ENCODE measurements at places on chromosomes 11 and 22.

- no peak for DNase-seq
Measured at GRCh38 chr11:129737831-129738230, 77.8 kb upstream of the TMEM45B start.

DNA sequence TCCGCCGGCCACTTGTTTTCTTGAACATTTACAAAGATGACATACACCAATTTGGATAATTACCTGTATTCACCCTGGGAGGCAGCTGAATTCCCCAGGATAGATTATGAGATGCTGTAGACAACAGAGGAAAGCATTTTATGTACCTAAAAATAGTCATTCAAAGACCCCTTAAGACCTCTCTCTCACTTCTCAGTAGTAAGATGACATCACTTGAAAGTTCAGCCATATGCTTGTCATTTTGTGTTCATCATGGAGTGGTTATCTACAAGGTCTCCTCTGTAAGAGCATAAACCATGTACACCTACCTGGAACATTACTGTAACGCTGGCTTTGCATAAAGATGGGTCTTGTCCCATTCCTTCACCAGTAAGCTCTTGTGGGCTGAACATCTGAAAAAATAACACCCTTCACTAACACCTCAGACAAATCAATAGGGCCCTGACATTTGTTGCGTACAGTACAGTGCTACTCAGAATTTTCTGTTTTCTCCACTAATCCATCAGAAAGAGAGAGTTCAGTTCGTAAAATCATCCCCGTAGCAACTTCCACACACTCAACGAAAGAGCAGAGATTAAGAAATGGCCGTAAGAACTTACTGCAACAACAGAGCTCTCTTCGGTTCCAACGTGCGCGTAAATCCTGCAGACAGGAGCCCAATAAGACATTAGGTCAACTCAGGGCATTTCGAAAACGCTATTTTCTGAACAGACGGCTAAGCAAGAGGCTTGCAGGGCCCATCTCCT lies 15.6 kb upstream of the WDR74 start:
- DNase-seq: no peak

DNA sequence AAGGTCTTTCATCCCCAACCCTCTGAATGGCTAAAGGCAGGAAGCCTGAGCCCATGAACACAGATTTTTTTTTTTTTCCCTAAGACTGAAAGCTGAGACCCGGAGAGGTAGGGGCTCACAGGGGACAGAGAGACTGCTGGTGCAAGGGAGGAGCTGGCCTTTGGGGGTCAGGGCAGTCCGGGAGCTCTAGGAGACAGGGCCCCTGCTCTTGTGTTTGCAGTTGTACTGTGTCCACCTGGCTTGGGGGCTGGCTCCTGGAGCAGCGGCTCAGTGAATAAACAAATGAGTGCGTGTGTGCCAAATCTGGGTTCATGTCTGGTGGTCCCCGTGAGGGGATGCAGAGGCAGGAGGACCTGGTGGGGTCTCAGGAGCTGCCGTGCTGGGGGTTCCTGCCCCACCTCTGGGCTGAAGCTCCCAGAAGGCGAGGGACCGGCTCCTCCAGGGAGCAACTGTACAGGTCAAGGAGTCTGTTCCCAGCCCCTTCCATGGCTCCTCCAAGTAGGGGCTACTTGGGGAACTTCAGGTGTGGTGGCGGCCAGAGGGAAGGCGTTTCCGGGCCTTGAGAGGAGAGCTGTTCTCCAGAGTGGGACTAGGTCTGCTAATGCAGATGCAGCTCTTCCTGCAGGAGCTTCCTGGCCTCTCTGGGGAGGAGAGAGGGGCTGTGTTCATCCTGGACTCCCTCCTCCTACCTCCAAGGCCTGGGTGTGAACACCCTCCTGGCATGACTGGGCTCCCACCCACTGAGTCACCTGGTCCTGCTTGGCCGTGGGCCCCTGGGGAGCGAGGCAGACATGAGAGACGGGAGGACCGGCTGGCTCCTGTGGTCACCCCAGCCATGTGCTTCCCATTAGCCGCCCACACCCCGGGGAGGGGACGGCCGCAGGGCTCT lies 57.6 kb downstream of the FBXO7 start:
- DNase-seq: no peak

DNA sequence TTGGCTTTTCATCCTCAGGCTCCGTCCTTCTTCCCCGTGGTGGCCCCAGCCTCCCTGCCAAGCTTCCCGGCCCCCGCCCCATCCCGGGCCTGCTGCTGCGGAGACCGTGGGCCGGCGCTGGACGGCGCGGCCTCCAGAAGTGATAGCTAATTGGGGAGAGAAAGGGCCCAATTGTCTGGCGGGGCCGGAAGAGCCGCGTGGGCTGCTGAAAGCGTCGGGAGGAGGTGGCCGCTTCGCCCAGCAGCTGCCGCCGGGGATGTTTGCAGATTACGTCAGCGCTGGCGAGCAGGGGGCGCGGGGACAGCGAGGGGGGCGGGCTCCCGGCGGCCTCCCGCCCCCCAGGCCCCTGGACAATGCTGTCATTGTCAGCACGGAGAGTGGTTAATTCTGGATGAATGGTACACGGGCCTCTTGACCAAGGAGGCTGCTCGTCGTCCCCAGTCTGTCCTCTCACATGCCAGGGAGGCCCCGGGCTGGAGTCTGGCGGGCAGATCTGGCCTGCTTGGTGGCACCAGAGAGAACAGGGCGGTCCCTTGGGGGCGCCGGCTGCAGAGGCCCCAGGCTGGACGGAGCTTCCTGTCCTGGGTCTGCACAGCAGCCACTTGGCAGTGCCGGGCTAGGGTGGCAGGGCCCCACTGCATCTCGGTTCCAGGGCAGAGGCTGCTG lies 1.6 kb downstream of the SMIM38 start:
- DNase-seq: no peak

DNA sequence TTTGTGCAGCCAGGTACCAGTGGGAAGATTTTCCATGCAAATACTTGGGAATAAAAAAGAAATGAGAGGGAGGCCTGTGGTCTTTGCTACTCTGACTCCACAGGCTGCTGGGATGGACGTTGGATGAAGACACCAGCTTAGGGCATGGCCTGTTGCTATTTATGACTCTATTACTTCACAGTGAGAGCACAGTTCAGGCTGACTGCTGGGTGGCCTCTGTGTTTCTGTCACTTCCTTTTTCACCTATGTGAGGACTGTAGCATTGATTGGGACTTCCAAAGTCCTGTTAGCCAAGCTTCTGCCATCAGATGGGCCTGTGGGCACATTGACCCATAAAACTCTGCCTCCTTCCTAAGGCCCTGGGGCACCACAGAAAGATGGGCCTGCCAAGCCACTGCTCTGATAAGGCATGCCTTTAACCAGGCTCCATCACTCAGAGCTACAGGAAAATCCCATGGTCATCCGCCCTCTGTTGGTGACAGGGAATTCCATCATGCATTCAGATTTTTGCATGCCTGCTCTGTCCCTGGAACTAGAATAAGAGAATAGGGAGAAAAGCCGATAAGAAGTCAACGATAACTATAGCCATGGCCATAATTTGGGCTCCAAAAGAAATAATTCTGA lies 64.6 kb downstream of the KCNJ1 start:
- no peak for DNase-seq

DNA sequence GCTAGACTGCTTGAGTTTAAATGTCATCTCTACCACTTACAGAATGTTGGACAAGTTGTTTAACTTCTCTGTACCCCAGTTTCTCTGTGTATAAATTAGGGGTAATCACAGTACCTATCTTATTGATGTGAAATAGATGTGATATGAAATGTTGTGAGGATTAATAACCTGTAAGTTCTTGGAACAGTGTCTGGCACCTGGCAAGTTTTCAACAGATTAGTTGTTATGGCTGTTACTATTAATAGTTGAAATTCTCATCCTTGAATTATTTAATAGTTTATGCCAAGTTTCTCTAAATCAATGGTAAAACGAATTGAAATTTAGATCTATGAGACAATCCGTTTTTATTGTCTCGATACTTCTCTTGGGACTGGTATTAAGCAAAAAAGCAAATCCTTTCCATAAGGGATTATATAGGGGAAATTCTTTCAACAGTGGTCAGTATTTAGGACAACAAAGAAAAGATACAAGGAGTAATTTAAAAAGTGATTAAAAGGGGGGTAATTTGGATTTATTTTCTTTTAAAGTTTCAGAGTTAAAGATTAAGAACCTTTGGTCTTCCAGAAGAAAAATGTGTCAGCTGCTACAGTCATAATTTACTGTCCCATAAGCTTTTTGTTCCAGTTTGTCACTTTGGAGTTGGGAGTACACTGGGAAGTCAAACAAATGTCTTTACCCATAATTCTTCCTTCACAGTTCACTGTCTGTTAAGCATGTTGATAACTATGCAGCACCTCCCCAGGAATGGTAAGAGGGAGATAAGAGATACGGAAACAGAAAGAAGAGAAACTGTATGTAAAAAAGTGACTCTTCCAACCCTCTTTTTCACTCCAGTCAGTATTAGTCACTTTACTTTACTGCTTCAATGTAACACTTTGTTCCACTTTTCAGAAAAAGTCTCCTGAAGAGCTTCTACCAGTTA lies 13.2 kb downstream of the PDE3B start:
- DNase-seq: no peak

GRCh38 chr22:49037701-49038245 lies 789.9 kb downstream of the BRD1 start:
- DNase-seq: no peak

DNA sequence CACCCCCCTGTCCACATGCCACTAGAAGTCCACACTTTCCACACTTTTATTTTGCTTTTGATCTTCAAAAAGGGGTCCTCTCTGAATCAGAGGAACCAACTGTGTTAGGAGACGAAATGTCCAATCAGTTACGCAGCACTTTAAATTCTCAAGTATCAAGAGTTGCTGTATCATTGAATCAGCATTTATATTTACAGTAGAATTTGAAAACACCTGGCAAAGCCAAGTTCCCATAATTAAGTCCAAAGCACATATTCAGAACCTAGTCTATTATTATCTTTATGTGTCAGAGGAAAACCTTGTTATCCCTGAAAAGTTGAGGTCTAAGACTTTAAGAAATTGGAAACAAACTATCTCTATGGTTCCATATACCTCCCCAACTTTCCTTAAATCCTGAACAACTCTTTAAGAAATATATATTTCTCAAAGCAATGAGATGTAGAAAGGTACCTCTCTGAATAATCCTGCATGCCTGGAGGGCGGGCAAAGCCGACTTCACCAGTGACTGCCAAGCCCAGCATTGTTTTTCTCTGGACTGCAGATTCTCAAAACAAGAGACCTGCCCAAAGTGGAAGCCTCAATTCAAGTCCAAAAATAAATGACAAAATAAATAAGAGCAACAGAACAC lies 75.9 kb upstream of the ARFGAP3 start:
- no peak for DNase-seq

DNA sequence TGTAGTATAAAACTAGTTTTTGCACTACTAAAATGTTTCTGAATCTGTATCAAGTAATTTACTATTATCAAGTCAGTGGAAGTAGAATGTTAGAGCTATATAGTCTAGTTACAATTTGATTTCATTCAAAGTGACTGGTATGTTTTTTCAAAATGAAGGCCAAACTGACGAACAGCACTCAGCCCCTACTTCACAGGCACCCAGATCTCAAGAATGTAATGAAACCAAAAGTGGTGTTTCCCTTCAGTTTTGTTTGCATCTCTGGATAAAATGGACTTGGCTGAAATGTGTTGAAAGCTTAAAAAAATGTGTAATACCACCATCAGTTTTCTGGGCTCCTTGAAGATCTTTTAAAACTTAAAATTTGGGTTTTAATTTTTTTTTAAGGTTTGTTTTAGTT lies 46.4 kb downstream of the QSER1 start:
- DNase-seq: no peak

DNA sequence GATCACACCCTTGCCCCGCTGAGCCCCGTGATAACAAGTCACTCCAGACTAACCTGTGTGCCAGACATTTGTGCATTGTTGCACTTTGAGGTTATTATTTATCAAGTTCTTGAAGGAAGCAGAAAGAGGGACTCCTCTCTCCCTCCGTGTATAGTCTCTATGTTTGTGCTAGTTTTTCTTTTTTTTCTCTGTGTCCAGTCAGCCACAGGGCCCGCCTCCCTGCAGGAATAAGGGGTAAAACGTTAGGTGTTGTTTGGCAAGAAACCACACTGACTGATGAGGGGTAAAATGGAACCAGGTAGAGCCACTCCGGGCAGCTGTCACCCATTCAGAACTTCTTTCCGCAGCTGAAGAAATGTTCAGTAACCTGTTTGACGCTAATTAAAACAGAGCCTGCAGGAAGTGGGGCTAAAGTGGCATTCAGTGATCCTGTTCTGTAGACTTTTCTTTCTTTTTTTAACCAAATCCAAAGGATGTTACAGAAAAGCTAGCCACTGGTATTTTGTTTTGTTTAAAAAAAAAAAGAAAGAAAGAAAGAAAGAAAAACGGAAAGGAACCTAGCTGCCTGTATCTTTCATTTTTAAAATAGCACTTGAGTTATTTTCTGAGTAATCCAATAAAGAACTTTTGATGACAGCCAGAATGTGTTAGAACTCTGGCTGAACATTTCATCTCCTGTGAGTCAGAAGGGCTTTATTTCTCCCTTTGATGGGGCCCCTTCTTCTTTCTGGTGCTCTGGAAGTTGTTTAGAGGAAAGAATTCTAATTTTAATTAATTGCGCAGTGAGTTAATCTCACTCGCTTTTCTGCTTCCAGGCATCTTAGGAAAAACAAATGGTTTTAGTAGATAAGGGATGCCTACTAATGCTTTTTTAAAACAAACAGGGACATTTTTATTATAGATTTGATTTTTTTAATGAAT lies 58.2 kb downstream of the COMMD9 start:
- no peak for DNase-seq

DNA sequence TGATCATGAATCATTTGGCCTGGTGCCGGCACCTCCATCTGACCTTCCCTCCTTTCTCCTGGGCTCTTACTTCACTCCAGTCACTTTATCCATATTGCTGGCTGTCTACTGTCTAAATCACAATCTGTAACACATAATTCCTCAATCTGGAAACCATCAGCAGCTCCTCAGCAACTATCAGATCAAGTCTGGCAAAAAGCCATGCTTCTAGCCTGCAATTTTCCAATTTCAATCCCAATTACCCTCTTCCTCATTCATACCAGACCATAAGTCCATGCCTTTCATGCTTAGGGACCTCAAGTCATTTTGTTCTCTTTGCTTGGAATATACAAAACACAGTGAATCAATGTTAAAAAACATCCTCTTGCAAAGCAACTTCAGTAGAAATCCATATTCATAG lies 882.8 kb upstream of the ANO3 start:
- DNase-seq: no peak

DNA sequence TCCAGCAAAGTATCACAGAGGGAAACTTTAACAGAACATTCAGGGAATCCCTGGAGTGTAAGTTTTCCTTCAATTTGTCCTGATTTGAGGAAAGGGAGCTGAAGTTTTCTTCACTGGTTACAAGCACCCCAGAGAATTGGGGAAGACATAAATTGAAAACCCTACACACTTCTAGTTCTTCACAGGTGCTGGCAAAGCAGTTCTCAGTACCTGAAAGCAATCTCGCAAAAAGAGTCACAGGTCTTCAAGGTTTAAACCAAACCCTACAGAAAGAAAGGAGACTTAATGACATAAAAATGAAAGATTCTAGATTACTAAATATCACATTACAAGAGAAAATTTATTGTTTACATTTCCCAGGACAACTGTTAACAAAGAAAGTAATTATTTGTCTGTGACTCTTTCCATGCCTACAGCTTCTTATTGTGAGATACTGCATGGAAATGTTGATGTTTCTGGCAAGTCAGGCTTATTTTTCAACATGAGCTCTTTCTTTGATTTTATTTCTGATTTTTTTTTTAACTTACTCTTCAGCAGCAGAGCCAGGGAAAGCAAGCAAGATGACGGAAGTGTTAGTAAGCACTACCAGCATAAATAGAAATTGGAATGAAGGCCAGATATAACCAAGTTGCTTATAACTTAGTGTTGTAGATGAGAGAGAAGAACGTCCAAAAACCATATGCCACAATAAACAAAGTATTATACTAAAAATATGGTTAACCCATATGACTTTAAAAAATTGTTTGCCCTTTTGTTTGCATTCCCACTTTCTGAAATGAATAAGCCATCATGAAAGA lies 44.1 kb downstream of the FANCF start:
- DNase-seq: no peak

GRCh38 chr22:20221421-20222340 lies 46.4 kb downstream of the RTN4R start:
- DNase-seq: no peak
